Large intestine (tissue), 12 donors: ENCODE measurements at places on chromosomes 16 and 17. TPM values are rescaled to one million over a fixed set of nuclear protein-coding genes. Genes with fewer than 3 reads are reported as not detected.

The NRN1L gene
- 1.6 TPM for polyA plus RNA-seq

The KIF18B gene
- 7.7 TPM for polyA plus RNA-seq

The PLLP gene
- 117 TPM for polyA plus RNA-seq

The CLEC10A gene
- 9.7 TPM for polyA plus RNA-seq

The IGFALS gene
- polyA plus RNA-seq: 8.3 TPM

The MYOCD gene
- 12.2 TPM for polyA plus RNA-seq

The PIPOX gene
- polyA plus RNA-seq: 51.5 TPM

The FASN gene
- polyA plus RNA-seq: 34.7 TPM

The ATP2A1 gene
- 4.1 TPM for polyA plus RNA-seq

The TNFRSF13B gene
- polyA plus RNA-seq: 0.07 TPM

The LRRC37A3 gene
- polyA plus RNA-seq: 9.2 TPM

The TEKT1 gene
- 0.25 TPM for polyA plus RNA-seq

DNA sequence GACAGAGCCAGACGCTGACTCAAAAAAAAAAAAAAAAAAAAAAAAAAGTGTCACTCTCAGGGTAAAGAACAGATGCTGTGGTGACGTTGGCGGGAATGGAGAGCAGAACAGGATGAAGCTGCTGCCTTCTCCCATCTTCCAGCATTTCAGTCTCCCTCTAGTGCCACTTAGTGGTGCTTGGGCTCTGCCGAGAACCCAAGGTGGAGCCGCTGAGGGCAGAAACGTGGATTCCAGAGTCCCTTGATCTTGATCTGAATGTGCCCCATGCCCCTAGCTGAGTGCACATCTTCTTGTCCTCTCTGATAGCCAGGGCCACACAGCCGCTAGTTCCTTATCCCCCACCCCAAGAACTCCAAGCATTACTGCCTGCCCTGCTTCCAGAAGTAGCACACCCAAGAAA, 43.2 kb upstream of the FA2H start:
- DNase-seq: no peak

DNA sequence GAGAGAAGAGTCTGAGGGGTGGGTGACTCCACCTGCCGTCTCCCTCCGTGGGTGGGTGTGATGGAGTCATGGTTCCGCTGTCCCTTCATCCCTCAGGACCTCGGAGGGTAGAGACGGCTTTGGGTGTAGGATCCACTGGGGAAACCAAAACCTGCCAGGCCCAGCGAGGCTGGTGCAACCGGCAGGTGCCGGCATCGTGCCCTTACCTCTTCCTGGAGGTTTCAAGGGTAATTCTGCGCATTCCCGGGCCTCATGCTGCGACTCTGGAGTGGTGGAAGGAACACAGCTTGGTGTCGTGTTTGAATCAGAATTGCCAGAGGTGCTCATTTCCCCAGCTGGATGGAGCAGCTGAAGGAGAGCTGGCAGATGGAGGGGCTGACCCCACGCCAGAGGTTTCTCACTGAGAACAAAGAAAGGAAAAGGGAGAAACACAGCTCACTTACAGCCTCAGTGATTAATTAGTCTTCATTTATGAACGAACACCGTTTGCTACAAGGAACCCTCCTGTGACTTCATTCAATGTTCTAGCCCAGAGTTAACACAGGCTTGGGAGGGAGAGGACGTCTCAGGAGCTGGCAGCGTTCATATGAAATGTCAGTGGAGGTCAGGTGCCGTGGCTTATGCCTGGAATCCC, 16.3 kb upstream of the ATP2A3 start:
- no peak for DNase-seq

DNA sequence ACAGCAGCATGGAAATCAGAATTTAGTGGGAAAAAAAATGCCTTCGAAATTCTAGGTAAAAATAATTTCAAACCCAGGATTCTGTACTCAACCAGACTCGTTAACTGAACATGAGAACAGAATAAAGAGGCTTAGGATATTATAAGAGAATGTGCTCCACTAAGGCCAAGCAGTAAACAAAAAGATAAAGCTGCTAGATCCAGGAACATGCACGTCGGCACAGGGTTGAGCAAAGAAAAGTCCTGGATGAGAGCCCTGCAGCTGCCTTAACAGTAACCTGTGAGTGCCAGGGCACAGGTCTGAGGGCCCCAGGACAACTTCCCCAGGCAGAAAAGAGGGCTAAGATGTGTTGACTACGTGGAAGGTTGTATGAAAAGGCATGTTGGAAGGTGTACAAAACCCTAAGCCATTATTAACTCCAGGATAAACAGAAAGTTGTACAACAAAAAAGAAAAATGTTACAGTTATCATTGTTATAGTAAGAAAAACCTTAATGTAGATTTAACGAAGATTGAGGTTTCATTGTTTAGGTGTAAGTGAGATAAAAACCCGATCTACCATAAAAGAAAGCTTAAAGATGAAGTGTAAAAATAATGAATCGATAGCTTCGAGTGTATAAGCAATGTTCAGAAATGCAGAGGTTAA, 42.3 kb upstream of the RBFOX3 start:
- no peak for DNase-seq

DNA sequence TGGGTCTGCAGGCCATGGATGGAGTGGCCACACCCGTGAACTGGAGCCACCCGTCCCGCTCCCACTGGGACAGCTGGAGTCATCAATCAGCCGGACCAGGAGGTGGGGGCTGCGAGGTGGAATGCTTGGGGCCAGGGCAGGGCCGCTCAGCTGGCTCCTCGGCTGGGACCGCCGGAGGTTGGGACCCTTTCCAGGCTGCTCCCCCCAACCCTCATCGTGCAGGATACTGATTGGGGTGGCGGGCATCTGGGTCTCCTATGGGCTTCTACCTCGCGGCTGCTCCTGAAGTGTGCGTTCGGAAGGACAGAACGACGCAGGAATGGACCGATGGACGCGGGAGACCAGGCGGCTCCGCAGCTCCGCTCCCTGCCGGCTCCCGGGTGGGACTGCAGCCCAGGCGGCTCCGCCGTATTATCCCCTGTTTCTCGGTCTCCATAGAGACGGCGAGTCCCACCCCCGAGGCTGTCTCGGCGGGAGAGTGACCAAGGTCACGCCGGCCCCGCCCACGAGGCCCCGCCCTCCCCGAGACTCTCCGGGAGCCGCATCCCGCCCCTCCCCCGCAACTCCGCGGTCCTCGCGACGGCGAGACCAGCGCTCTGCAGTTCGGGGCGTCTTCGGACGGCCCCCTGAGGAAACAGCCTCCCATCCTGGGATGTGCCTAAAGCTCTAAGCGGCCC, at the start of gene TPPP3:
Gene TPPP3 (minus strand): TSS at position 388 of the 677 bp plus-strand sequence. CDS start 2,387 bp downstream, outside the sequence.
- peak; percentile 87 for DNase-seq

GRCh38 chr16:23293016-23293415, 9.1 kb upstream of the SCNN1B start:
- DNase-seq: no peak

- DNase-seq: no peak
Measured at GRCh38 chr17:58262149-58262548, 18.6 kb downstream of the MPO start.

- peak; percentile 79 for DNase-seq
Measured at GRCh38 chr16:29678691-29679267, at the start of gene QPRT. TSS of gene QPRT (plus strand) at chr16:29679180. CDS start at chr16:29679198, 18 bp downstream.

- DNase-seq: no peak
Measured at GRCh38 chr16:31204871-31205666, 2.5 kb upstream of the PYCARD start.

- no peak for DNase-seq
Measured at GRCh38 chr16:7216719-7217118, 115.9 kb upstream of the RBFOX1 start.

DNA sequence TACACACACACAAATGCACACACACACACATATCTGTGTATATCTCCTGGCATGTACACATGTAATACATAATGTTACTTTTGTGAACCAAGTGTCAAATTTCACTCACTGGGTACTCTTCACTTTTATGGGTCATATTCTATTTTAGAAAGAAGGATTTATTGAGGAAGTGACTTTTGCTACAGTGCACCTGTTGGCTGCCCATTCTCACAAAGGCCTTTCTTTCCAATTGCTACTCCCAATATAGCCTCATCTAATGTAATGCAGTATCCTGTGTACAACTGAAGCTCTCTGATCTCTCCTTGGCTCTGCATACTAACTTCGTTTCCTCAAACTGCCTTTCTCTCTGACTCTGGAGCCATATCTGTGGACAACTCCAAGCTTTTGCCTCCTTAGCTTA, 107.5 kb downstream of the ABCA8 start:
- DNase-seq: no peak

DNA sequence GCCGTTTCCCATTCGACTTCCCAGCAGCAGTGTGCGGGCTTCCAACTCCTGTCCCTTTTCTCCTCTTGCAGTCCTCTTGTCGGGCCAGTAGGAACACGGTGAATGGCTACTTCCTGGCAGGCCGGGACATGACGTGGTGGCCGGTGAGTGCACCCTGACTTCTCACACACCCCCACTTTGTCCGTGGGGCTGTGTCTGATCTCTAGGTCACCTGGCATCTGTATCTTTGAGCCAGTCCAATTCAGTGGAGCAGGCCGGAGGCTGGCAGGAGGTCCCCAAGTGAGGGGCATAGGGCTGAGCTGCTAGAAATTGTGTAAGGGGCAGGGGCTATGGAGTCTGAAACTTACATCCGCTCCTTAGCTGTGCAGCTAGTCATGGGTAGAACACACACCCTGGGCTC, 6.6 kb downstream of the SLC5A10 start:
- DNase-seq: no peak

DNA sequence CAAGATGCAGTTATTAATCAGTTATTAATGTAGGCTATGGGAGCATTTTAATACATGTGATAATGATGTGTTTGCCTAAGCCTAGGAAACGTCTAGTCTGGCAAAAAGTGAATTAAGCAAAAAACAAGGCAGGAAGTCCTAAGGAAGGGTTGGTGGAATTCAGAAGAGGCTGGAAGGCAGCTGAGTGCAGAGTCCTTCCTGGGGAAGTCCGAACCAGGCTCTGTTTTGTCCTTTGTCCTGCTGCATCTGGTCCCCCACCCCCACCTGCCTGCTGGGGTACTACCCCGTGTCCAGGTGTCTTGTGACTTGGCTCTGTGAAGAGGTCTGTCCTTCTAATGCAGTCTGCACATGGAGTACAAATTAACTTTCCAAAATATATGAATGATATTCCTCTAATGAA, 1.5 kb upstream of the MYH10 start:
- DNase-seq: peak; percentile 80

GRCh38 chr17:72514321-72514861, 393.6 kb downstream of the SOX9 start:
- DNase-seq: no peak

- no peak for DNase-seq
Measured at GRCh38 chr17:33732116-33732515, 439.0 kb upstream of the ASIC2 start.

- DNase-seq: no peak
Measured at GRCh38 chr17:39391448-39391847, 10.0 kb downstream of the FBXL20 start.

GRCh38 chr16:82900559-82900958, 273.8 kb downstream of the CDH13 start:
- no peak for DNase-seq

DNA sequence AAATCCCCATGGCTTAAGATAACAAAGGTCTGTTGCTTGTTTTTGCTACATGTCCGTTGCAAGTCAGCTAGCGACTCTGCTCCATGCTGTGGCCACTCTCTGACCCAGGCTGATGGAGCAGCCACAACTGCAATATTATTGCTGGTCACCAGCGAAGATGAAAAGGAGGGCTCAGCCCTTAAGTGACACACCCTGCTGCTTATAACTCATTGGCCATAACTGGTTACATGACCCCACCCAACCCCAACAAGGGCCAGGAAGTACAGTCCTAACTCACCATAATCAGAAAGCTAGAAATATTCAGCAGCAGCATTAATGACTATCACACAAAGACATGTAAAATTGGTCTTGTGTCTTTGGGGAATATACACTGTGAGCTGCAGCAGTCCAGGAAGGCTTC, 224.3 kb downstream of the SOX9 start:
- no peak for DNase-seq

DNA sequence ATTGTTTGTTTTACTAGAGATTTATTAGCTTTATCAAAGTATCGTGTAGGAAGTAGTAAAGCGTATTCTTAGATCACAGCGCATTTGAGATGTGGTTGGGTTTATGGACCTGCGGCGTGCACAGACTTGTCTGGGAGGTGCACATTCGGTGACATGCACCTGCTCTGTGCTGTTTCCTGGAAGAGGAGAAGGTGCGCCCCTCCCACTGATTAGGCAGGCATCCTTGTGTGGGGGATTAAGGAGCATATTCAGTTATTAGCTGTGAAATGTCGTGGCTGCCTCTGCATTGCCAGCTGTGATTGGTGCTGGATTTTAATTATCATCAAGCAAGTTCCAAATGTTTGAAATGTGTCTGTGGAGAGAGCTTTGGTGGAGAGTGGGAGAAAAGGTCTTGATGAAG, 903.8 kb upstream of the RBFOX1 start:
- DNase-seq: no peak

- peak; percentile 74 for DNase-seq
Measured at GRCh38 chr17:38598536-38598935, 7.2 kb downstream of the SRCIN1 start.
